Sciatic nerve (tissue), 2 donors: ENCODE measurements at places on chromosomes 11 and 22. TPM values are rescaled to one million over a fixed set of nuclear protein-coding genes. Genes with fewer than 3 reads are reported as not detected.

DNA sequence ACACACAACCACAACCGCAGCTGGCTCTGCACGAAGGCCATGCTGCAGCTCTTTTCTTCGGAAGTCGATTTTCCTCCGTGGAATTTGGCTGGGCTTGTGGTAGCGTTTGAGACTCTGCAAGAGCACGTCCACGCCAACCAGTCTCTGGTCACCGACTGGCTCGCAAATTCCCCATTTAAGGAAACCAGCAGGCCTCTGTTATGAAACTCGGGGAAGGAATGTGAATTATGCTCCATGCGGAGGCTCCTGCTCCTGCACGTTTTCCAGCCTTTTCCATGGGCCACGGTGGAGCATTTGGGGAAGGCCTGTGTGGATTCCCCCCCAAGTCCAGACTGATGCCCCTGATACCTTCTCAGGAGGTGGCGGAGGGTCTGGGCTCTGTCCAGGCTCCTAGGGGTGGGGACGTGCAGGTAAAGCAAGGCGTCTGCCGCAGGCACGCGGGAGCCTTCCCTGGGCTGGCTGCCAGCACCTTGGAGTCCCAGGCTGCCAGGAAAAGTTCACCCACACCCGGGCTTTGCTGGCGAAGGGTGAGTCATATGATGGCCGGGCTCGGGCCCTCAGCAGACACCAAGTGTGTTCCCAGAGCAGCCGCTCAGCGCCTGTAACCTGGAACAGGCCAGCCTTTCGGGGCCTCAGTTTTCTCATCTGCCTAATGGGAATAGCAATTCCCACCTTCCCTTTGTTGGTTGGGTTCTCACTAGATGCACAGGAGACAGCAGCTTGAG lies 41.9 kb downstream of the LRP5 start:
- peak; percentile 85 for DNase-seq

- no peak for DNase-seq
Observed at GRCh38 chr11:112004389-112004788, 20.8 kb upstream of the DLAT start.

GRCh38 chr11:9943386-9944110 lies 279.7 kb downstream of the SWAP70 start:
- DNase-seq = no peak

DNA sequence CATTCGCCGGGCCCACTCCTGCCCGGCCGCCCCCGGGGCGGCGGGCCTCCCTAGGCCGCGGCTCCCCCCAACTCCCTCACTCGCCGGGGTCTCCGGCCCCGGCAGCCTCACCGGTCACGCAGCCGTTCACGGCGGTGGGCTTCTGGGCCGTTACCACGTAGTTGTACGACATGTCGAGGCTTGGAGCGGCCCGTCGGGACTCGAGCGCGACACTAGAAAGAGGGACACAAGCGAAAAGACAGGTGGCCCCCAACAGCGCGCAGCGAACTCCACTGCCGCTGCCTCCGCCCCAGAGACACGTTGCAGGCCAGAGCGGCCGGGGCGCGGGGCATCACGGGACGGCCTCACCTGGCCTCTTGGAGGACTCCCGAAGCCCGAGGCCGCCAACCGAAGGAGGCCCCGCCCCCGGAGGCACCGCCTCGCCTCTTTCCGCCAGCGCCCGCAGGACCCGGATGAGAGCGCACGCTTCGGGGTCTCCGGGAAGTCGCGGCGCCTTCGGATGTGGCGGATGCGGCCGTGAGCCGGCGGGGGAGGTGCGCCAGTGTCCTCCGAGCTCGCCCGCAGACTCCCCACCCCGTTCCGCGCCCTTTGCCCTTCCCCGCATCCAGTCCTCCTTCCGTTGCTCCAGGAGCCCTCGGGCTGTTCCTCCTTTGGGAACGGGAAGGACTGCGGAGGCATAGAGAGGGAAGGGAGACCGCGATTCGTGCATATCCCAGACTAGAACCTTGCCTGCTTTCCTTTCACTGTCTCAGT lies at the start of the genes DDB1 and TKFC:
DDB1 (minus strand) TSS at position 309 of the 753 bp plus-strand sequence; CDS start at position 172, 137 bp downstream.
TKFC (plus strand) TSS at position 432 of the 753 bp plus-strand sequence. CDS start 1,501 bp downstream, outside the sequence.
- DNase-seq = peak; percentile 97

GRCh38 chr11:2149864-2150847 lies 10.9 kb downstream of the INS start:
- no peak for DNase-seq

- DNase-seq = no peak
Observed at GRCh38 chr11:1139441-1140083, 18.2 kb upstream of the MUC5AC start.

- no peak for DNase-seq
Observed at GRCh38 chr22:40070701-40071100, 75.9 kb downstream of the FAM83F start.

DNA sequence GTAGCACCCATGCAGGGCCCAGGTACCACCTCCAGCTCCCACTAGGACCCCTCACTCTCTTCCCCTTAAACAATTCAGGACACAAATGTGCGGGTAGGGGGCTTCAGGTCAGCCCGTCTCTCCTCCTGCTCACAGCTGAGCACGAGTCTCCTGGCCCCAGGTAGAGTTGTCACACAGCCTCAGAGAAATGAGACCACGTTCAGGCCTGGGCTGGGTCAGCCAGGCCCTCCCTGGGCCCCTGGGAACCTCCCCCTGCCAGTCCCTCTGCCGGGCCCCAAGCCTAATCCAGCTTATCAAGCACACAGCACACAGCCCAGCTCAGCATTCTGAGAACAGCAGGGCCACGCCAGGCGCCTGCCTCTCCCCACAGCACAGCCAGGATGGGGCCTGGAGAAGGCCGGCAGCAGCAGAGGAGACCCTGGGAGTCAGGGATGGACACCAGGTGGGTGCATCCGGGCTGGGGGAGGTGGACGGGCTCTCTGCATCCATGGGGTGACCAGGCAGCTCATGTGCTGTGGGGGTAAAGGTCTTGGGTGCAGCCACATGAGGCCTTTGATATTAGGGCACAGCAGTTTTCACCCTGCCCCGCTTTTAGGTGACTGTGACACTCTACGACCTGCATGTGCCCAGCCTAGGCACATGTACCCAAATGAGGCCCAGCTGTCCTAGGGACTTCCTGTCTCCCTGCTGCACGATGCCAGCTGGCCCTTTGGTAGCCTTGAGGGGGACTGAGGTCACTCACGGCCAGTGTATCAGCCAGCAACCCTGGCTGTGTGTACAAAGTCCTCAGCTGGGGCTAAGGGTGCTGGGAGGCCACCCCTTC lies 87.0 kb downstream of the MORC2 start:
- DNase-seq = no peak

Gene USP2
- 13.7 TPM for total RNA-seq

Gene RAPSN
- 4.9 TPM for total RNA-seq

Gene TREH
- total RNA-seq = not detected

Gene TTLL1
- 9.1 TPM for total RNA-seq

Gene DERL3
- total RNA-seq = 2.7 TPM

Gene OR5B21
- total RNA-seq = not detected
